ENCODE measurements at places on chromosomes 7 and 10.
A peak's percentile ranks its signal among the peaks of the same experiment; 100 is the strongest.

- peak; percentile 40 for DNase-seq
Observed at GRCh38 chr7:142797391-142798377, 26.9 kb downstream of the PRSS2 start.

GRCh38 chr7:148255333-148255732, 335.2 kb upstream of the C7orf33 start:
- no peak for DNase-seq

DNA sequence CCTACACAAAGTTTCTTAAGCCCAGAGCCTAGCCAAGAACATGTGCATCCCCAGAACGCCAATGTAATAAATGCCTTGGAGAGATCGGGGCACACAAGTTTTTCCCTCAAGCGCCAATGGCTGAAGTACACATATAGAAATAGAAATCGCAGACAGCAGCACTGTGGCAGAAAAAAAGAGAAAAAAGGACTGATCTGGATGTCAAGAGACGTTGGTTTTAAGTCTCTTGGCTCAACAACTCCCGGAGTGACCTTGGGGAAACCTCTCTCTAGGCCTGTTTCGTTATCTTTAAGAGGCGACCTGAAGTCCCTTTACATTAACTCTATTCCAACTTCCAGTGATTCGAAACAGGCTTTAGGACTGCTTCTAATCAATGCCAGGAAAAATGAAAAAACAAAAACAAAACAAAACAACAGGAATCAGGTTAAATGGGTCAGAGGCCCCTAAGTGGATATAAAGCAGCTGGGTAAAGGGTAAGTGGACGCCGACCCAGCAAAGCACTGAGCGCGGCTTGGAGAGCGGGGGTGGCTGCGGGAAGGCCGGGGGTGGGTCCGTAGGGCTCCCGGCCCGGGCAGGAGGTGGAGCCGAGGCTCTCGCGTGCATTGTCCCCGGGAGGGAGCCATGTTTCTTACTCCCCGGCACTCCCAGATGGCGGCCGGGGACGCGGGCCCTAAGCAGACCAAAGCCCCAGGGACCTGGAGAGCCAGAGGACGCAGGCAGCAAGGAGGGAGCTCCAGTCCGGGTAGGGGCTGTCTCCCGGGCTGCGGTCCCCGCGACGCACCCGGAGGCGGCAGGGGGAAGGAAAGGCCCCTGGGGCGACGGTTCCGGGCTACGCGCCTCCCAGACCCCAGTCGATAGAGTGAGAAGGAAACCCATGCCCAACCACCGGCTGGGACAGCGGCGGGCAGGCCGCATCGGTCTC, 757 bp downstream of the EIF3A start:
- peak; percentile 63 for DNase-seq

- DNase-seq, result no peak
Observed at GRCh38 chr7:57821438-57822382, 371.7 kb downstream of the ZNF716 start.

- no peak for DNase-seq
Observed at GRCh38 chr10:113562069-113562468, 9.2 kb downstream of the HABP2 start.
